Mammary epithelial cell (primary cell): ENCODE measurements at places on chromosomes 4 and X.

DNA sequence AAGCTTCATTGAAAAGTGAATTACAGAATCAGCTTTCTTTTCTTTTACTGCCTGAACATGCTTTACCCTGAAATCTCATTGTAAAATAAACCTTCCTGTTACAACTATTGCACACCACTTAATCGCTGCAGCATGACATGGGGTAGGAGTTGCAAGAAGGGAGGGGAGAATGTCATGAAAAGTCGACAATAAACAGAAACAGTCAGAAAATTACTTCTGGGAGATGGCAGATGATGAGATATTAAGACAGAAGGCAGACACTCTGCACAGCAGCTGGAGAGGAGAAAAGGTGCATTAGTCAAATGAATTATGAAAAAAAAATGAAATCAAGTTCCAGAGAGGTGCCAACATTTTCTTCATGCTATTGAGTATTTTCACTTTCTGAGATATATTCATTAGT lies 287.7 kb downstream of the PCDH7 start:
- DNase-seq, result no peak

DNA sequence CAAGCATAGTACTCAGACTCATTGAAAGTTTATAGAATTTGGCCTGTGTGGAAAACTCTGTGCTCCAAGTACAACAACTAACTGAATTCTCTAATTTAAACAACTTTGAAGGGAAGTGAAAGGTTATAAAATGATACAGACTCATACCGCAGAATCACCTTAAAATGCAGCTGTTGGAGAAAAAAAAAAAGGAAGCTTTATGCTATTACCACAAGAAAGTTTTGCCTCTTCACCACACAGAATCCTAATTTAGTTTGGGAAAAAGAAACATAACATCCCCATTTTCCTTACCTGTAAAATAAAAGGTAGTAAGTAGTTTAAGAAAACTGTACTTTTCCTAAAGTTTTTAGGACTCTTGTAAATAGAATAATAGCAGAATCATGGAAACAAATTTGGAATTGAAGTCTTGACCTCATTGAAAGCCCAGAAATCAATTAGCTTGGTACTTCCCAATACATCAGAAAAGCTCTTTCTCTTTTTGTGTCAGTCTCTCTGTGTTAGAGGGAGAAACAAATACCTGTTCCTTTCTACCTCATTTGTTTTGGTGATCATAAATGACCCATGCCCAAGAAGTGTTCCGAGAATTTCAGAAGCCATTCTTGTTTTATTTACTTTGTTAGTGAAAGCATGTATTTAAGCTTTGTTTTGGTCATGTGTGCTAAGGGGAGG lies 78.8 kb downstream of the NFKB1 start:
- DNase-seq, result no peak

- peak; percentile 51 for DNase-seq
Observed at GRCh38 chr4:81432825-81433224, 38.9 kb downstream of the RASGEF1B start.

DNA sequence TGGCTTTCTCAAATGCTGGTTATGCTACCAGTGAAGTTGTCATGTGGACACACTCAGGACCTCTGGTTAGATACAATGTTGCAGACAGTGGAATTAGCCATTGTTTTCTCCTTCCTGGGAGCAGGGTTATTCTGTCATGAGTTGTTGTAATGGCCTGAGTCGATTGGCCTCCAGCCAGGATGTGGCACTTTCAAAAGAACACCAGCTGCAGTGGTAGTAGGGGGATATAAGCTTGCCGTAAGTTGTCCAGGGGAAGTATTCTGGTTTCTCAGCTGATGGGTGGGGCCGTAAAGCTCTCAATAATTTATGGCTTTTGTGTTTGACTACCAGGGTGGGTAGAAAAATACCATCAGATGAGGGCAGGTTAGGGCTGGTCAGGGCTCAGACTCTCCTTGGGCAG lies 697.5 kb upstream of the GNPDA2 start:
- no peak for DNase-seq

GRCh38 chr4:28464823-28465222 lies 1604.2 kb downstream of the STIM2 start:
- DNase-seq, result no peak

- peak; percentile 71 for DNase-seq
Observed at GRCh38 chr4:140012688-140013486, 141.1 kb downstream of the MAML3 start.

- DNase-seq, result no peak
Observed at GRCh38 chr4:165721815-165722214, 151.2 kb upstream of the TLL1 start.

DNA sequence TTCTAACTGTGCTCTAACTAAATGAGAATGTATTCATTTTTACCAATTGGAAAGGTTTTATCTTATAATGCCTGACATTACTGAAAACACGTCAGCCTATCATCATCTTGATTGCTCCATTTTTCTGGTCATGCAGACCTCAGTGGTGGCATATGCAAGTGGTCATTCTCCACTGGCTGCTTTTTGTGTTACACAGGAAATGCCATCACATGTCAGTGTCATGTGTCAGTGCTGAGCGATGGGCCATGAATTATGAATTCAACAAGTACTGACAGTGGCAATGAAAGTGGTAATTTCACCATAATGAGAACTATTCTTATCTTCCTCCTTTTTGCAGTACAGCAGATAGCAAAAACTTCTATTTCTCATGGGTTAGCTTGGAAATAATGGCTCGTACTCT lies 190.5 kb downstream of the PACRGL start:
- DNase-seq, result peak; percentile 6

DNA sequence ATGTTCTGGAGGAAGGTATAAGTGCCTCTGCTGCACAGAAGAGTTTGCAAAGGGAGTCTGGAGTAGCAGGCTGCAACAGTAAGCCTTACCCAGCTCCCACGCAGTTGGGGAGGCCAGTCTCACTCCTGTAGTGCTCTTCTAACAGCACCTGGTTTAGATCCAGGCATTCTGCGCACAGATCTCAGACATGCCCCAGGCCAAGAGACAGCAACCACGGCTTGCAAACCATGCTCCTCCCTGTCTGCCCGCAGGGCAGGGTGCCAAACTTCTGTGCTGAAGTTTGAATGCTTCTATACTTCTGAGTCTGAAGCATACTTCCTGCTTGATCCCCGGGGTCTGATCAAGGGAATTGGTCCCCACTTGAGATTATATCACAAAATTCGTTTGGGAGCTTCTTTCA lies 106.3 kb downstream of the LINC00632 start:
- peak; percentile 15 for DNase-seq

GRCh38 chr4:184649971-184650855 lies 675 bp downstream of the PRIMPOL start:
- DNase-seq, result peak; percentile 59

GRCh38 chr4:94507281-94507680 lies 55.5 kb downstream of the PDLIM5 start:
- DNase-seq, result peak; percentile 37

DNA sequence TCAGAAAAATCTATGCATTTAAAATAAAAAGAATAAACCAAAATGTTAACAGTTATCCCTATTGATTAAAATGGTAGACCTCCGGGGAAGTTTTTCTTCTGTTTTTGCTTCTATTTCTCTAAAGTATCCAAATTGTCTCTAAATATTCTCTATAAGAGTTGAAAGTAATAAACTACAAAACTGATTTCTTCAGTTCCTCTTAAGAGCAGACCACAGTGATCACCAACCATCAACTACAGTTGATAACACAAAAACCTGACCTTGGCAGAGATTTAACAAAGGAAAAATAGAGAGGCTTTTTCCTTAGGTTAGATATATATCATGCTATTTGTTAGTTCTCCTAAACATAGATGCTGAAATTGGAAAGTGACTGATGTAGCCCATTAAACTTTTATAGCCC lies 27.3 kb downstream of the DDX60 start:
- no peak for DNase-seq
